Activated CD4-positive, alpha-beta T cell treated with anti-CD3 and anti-CD28 coated beads, Interleukin-2, Interleukin-6, amounts not matched to agents 100 ng/mL and 50 ng/mL, durations not matched to agents 16 hours and 8 hours (primary cell): ENCODE measurements at places on chromosomes 5 and 9.

DNA sequence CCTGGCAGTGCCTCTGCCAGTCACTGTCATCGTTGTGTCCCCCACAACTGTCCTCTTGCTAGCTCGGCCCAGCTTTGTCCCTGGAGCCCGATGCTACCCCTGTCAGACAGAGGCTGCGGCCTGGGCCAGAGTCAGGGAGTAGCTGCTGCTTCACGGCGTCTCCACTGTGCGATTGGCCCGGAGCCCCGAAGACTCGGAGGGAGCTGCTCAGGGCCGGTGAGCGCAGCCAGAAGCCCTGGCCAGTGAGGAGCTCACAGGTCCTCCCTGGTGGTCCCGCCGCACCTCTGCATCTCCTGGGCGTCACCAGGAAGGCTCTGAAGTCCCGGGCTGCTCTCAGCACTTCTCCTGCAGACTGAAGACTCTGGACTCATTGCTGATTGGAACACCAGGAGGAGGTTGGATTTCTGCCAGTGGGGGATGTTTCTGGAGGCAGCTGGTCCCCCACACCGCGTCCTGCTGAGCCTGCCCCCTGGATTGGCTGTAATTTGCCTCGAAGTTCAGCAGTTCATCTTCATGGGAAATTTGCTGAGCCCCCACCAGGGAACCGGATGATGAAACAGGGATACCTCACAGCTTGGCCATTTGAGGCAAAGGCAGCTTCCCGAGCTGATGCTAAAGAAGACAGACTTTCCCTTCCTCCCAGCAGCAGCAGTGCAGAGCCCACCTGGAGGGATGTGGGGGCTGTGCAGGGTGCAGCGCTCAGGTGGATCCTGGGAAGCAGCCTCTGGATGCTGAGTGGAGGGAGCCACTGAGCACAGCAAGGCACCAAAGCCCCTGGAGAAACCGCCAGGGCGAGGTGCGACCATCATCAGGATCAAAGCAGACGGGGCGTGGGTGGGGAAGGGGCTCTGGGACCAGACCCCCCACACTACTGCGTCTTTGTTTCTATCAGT is 45.6 kb downstream of the USP20 start:
- DNase-seq: no peak

GRCh38 chr5:9622971-9623421 is 7.2 kb downstream of the TAS2R1 start:
- DNase-seq: no peak

GRCh38 chr9:137412431-137412830 is 10.5 kb downstream of the EXD3 start:
- no peak for DNase-seq

DNA sequence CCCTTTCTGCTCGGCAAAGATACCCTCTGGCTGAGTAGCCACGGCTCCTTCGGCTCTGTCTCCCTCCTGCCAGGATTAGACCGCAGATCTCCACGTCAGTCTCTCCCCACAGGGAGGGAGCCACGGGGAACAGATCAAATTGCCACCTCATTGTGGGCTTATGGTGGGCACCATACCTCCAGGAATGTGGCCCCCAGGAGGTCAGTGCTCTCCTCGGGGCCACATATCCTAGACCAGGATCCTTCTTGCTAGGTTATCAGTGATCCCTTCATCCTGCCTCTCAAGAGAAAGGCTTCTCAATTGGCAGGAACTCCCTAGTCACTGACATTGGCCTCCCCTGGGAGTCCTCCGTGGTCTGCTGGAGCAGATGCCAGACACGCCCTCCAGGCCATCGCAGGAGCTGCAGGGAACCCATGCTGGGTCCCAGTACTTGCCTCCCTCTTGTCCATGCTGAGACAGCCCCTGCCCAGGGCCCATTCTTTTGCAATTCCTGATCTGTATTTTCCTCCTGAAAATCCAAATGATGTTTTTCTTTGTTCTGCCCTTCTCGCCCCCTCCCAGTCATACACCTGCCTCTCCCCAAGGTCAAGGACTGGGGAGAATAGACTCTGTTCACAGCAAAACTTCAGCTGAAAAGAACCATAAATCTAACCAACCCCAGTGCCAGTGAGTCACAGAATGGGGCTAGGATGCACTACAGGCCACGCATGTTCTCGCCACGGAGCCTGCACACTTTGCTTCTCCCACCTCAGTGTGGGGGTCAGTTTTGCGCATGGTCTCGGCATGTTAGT is 31.6 kb upstream of the ENHO start:
- DNase-seq: no peak

GRCh38 chr9:37126214-37126788 is 5.9 kb downstream of the ZCCHC7 start:
- DNase-seq: no peak

DNA sequence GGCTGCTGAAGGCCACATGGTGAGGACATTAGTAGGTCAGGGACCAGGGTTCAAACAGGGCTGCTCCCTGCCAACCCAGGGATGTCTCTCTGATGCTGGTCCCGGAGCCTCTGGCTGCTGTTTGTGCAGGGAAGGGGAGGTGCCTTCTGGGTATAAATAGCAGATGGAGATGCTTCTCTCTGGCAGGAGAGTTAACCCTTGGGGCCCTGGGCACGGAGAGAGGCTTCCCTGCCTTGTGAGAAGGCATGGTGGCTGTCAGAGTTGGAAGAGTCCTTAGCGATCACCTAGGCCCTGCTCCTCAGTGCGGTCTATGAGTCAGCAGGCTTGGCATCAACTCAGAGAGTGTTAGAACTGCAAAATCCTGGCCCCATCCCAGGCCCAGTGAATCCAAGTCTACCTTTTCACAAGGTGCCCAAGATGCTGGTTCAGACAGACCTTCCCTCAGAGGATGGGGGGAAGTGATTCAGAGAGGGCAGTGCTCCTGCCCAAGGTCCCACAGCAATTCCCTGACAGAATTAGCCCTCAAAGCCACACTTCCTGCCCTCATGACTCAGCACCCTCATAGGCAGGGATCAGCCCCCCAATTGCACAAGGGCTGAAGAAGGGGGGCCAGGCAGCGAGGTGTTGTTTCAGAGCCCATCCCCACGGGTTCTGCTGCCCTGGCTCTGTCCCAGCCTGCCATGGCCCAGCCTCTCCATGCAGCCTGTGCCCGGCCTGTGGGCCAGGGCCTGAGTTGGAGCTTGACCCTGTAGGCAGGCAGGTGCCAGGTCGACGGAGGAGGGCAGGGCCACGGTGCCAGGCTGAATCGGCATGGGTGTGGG is 25.6 kb downstream of the CAMK2A start:
- DNase-seq: no peak

DNA sequence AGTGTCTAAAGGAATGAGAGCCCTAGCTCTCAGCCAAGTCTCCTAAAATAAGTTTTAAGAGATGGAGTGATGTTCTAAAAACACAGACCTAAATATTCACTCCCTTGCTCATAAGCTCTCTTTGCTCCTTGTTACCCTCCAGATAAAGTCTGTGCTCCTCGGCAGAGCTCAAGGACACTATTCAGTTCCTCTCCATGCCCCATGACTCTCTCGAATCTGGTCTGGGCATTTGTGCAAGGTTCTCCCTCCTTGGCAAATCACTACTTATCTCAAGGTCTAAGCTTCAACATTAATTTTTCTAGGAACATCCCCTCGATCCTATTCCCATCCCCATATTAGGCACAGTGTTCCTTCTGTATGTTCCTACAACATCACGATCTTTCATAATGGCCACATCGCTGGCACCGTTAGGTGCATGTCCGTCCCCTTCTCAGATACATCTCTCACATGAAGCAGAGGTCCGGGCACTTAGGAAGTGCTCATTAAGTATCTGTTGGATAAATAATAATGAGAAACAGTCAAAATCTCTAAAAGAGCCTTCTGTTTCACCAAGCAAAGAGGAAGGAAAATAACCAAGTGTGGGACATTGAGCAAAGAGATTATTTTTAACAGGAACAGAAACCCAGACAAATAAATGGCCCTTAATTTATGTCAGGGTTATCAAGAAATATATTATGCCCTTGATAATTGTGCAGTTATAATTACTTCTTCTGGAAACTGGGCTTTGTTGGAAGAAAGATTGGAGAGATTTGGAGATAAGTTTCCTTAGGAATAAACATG is 85.9 kb upstream of the HTR4 start:
- DNase-seq: no peak

- DNase-seq: no peak
Observed at GRCh38 chr5:17185349-17185748, 32.1 kb upstream of the BASP1 start.

- no peak for DNase-seq
Observed at GRCh38 chr5:101067429-101067828, 164.3 kb upstream of the ST8SIA4 start.

DNA sequence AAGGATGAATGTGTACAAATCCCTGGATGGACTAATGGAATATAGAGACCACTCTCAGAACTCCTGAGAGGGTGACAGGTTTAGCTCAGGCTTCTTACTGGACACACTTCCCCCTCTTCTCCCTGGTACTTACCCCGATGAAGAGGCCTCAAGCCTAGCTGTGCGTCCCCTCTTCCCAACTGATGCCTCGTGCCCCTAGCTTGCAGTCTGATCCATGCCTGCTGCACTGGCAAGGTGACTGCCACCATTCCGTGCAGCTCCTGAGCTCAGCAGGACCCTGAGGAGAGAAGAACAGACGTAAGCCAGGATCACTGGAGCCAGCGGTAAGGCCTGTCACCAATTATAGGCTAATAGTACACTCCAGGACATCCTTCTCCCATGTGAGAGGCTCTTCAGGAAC is 5.5 kb upstream of the STOML2 start:
- no peak for DNase-seq

DNA sequence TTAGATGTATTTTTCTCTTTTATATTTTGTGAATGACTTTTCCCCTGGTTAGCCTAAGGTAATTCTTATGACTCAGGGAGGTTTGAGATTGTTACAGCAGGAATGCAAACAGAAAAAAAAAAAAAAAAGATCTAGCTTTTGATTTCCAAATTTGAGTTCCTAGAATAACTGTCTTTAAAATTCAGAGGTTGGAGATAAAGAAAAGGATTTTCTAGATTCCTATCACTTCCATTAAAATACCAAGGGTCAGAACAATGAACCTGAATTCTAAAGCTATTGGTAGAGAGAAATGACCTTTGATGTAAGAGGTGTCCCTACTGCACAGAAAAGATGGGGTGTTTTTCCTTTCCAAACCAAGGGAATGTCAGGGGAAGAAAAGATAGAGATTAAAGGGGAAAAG is 262.5 kb downstream of the DOCK8 start:
- DNase-seq: no peak

DNA sequence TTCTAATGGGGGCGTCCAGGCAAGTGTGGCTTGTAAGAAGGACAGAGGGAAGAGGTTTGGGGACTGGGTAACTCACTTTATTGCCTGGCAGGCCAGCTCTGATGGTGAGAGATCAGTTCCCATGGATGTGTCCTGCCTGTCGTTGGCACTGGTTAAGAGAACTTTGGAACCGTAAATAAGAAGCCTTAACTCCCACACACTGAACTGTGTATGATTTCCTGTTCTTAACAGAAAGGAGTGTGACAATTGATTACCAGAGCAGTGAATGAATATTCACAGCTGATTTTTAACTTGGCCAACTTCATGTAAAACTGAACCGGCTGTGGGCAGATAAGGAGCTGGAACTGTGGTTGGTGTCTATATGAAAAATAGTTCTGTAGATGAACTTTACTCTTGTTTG is 63.2 kb downstream of the MEGF10 start:
- DNase-seq: no peak

- no peak for DNase-seq
Observed at GRCh38 chr5:113452941-113453340, 18.2 kb upstream of the TSSK1B start.

DNA sequence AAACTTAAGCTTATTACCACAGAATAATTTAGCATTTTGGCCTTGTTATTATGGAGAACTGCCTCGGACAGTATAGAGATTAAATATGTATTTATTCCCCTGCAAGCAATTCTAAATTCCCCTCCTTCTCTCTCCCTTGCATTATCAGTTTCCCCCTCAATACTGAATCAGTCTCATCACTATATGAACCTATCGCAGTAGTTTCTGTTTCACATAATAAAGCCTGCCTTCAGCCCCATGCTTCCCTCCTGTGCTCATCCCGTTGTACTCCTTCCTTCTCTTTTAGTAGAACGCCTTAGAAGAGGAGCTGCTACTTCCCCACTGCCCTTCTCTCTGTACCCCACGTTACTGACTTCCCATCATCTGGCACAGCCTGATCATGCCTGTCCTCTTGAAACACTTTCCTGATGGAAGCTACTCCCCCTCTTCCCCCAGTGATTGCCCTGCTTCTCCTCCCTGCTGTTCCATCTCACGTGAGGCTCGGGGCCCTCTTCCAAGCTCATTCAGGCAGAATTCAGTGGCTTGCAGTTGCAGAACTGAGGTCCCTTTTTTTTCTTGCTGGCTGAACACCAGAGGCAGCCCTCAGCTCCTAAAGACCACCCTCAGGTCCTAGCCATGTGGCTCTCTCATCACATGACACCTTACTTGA is 93.4 kb downstream of the PPIC start:
- no peak for DNase-seq

DNA sequence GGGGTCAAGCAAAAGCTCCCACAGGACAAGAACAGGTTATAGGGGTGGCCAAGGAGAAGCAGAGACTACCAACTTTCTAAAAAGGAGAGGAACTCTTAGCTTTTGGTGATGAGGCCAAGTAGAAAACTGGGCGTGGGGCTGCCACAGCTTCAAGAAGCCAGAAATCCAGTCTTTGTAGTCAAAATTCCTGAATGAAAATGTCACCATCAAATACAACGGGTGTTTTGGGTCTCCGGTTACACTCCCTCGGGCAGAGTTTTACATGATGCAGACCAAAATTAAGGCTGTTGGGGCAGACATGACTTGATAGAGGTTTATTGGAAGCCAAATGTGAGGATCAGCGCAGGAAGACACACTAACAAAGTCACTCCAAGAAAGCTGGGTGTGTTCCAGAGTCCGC is 29.4 kb upstream of the N4BP3 start:
- DNase-seq: no peak

- DNase-seq: peak; percentile 81
Observed at GRCh38 chr9:96150324-96151227, 151.4 kb downstream of the HSD17B3 start.

- no peak for DNase-seq
Observed at GRCh38 chr9:83116026-83116425, 53.1 kb upstream of the RASEF start.

GRCh38 chr5:96322865-96323264 is 110.2 kb downstream of the PCSK1 start:
- no peak for DNase-seq

GRCh38 chr9:136754059-136754572 is 3.9 kb downstream of the LCN8 start:
- no peak for DNase-seq

GRCh38 chr9:115263371-115264075 is 145.6 kb upstream of the TNC start:
- DNase-seq: no peak

DNA sequence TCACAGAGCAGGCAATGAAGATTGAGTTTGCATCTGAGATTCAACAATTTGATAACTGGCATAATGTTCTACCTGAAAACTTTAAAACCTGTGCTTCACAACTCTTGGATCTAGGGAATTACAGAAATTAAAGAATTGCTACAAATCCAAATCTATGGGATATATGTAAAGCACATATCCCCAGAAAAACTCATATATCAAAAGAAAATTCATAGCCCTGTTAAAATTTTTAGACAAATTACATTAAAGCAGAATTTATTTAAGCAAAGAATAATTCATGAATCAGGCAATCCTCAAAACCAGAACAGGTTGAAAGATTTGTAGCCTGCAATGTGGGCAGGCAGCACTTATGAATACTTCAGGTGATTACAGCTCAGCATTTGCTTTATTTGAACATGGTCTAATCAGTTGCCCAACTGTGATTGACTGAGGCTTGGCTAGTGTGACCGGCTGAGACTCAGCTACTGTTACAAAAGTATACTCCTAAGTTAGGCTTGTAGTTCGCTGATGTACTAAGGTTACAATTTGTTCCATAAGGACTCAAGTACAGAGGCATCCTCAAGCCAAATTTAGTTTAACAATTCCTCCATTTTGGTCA is 10.3 kb upstream of the UBTD2 start:
- no peak for DNase-seq
